NCI-H510A (cell line): ENCODE measurements at places on chromosomes 16 and 17.

- no peak for DNase-seq
Measured at GRCh38 chr17:47949946-47950345, 7.7 kb downstream of the PRR15L start.

GRCh38 chr16:86427433-86427851 lies 82.9 kb upstream of the FOXF1 start:
- DNase-seq = no peak

GRCh38 chr17:75152922-75153779 lies 1.2 kb downstream of the JPT1 start:
- no peak for DNase-seq

DNA sequence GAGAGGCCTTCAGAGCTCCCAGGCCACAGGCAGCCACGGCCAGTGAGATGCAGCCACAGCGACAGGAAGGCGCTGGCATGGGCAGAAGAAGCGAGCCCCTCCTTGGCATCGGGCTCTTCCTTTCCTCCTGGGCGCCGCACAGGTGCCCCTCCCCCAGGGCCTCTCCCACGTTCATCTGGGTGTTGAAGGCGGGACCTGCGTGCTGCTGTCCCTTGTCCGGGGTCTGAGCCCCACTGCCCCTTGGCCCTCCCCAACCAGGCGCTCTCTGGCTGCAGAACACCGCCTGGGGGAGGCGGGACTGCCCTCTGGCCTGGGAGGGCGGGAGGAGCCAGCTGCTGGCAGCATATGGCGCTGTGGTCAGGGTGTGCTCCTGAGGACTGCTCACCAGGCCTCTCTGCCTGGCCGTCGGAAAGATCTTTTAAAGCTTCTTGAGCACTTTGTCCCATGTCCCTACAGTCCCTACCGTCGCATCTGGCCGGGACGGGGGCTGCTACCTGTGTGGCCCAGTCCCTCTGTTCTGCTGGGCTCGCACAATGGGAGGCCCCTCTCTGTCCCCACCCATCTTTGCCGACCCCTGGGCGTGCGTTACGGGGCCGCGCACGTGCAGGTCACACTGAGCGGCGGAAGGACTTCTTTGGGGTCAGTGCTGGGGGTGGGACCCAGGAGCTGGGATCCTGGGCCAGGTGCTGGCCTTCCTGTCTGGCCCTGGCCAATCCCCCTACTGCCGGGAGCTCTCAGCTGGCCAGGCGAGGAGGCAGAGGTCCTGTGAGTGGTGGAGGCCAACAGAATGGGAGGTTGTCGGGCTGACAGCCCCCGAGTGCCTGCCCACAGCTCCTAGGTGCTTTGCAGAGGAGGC lies 1.7 kb downstream of the SLC25A10 start:
- no peak for DNase-seq
